ENCODE measurements at places on chromosomes 5 and 9.

- peak; percentile 53 for DNase-seq
These were observed 67.8 kb downstream of the JAK2 start for GRCh38 chr9:5052838-5053237.

GRCh38 chr9:126592461-126592860, 21.3 kb upstream of the LMX1B start:
- DNase-seq: no peak

- no peak for DNase-seq
These were observed 30.0 kb downstream of the FAXDC2 start for GRCh38 chr5:154820383-154820782.

DNA sequence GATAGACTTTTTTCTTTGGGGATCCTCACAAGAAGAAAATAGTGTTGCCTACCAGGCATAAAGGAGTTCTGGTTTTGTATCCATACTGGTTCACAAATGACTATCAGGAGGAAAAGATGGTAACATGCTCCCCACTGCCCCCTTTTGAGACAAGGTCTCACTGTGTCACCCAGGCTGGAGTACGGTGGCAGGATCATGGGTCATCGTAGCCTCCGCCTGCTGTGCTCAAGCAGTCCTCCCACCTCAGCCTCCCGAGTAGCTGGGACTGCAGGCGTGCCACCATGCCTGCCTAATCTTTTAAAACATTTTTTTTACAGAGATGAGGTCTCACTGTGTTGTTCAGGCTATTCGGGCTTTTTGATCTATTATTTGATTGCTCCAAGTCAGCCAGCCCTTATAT, 99.3 kb downstream of the TRIO start:
- no peak for DNase-seq

DNA sequence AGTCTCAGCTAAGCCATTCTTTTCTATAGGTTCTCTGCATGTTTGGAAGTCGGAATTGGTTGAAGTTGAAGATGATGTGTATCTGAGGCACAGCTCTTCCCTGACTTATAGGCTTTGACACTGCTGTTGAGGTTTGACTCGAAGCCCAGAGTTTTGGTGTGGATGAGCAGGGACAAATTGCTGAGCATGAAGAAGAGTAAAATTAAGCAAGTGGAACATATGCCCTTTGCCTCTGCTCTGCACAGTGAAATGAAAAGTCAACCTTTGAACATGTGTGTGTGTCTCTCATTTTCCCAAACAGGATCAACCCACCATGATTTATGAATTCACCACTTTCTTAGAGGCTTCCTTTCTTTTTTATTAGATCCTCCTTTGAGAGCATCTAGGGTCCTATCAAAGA, 8.5 kb downstream of the HMHB1 start:
- no peak for DNase-seq

DNA sequence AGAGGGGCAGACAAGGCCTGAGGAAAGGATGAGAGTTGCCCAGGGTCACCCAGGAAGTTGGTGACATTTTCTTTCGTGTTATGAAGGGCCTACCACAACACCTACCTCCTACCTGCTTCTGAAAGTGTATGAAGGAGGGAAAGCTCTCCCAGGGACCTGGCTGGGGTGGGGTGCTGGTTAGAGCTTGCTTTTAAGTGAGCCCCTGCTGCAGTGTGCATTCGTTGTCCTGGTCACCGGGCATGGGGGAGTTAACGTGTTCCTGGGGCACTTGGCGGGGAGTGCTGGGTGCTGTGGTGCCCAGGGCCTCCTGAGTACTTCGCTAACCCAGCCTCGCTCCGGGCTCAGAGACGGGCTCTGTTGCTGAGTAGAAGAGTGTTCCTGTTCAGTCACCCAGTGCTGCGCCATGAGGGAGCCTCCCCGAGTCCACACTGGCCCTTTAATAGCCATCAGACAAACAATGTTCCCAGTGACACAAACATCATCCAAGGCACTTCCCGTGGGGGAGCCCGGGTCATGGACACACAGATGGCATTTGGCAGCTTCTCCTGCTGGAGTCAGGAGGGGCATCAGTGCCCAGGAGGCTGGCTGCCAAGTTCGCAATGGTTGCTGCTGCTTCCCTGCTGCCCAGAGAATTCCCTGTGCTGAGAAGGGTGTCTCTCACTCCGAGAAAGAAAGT, 85.7 kb downstream of the AMBP start:
- no peak for DNase-seq

DNA sequence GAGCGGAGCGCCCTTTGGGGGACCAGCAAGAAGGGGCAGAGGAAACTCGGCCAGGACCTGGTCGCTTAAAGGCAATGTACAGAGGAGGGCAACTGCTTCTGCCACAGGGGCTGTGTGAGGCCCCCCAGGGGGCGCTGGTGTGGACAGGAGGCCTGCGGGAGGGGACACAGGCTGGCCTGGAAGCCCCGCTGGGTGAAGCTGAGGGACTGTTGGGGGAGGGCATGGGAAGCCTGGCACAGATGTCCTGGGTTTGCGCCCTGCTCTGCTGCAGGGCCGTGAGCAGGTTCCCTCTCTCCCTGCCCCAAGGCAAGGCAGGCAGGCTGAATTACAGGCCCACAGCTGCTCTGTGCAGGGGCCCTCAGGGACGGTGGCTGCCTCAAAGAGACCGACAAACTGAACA, 5.4 kb downstream of the MED22 start:
- no peak for DNase-seq

DNA sequence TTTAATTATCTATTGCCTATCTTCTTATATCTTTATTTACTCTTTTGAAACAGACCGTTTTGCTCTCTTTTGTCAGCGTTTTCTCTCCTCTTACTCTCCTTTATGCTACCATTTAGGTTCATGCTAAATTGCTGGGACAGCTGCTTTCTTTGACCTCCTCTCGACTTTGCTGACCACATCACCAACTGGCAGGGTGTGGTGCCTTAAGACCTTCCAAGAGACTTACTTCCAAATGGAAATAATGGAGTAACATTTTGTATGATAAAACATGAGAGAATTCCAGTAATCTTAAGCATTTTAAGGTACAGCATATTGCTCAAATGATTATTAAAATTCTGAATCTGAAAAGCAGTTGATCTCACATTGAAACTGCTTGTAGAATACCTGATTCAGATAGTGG, 71.5 kb upstream of the MEF2C start:
- no peak for DNase-seq

DNA sequence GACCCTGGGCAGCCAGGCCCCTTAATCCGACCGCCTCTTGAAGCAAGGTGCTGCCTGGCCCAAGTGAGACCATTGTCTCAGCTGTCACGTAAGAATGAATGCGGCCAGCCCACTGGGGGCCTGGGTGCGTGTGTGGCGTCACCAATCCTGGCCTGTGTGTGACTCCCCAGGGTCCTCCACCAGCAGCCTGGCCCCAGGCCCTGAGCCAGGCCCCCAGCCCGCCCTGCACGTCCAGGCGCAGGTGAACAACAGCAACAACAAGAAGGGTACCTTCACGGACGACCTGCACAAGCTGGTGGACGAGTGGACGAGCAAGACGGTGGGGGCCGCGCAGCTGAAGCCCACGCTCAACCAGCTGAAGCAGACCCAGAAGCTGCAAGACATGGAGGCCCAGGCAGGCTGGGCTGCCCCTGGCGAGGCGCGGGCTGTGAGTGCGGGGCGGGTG, 124.2 kb downstream of the WNK2 start:
- no peak for DNase-seq

DNA sequence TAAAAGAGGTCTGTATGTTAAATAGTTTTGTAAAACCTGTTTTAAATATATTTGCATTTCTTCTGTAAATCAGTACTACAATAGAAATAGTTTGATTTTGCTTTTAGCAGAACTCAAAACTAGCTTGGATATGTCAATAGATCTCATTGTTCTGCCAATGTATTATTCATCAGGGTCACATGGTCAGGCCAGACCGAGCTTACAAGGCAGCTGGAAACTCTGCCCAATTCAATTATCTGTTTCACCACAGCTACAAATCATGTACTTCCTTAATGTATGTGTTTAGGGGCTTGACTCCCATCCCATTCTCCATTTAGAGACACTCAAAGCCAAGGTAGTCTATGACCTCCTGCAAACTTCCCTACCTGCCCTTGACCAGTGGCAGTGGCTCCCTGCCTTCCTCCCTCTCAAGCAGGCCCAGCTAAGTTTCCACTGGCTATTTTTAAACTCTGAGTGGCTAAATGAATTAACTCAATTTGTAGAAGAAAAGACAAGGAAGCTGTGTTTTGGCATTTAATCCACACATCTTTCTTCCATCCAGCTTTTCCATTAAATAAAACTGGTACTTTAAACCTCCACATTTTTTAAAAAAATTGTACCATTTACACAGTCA, 46.4 kb upstream of the SELENOP start:
- DNase-seq: no peak

DNA sequence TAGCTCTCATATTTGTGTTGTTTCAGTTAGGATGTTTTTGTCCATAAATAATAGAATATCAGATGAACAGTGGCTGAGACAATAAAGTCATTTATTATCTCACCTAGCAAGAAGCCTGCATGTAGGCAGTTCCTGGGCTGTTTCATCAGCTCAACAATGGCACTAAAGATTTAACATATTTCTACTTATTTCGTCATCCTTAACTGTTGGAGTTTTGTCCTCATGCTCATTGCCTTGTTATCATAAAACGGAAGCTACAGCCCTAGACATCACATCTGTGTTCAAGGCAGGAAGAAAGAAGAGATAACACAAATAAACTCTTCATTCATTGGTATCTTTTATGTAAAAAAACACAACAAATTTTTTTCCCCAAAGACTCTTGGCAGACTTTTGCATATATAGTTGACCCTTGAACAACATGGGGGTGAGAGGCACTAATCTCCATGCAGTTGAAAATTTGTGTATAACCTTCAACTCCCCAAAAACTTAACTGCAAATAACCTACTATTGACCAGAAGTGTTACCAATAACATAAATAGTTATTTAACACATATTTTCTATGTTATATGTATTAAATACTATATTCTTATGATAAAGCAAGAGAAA, 277.2 kb upstream of the ADRA1B start:
- DNase-seq: peak; percentile 67

GRCh38 chr5:100777680-100778300, 125.3 kb downstream of the ST8SIA4 start:
- DNase-seq: peak; percentile 85

DNA sequence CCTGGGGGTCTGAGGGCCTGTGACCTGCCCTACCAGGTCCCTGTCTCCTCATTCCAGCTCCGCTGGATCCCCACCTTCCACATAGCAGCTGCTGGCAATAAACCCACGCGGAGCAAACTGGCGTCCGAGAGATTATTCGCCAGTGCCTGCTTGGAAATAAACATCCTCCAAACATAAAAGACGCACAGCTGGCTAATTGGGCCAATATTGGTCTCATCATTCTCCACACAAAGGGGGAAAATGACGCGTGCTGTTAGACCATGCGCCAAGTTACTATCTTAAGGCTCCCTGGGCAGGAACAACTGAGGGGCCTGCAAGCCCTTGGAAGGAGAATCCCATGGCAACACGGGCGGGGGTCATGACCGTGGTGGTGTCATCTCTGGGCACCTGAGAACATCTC, 73.3 kb upstream of the SARDH start:
- no peak for DNase-seq

- no peak for DNase-seq
These were observed 10.0 kb upstream of the P4HA2 start for GRCh38 chr5:132237670-132238069.

DNA sequence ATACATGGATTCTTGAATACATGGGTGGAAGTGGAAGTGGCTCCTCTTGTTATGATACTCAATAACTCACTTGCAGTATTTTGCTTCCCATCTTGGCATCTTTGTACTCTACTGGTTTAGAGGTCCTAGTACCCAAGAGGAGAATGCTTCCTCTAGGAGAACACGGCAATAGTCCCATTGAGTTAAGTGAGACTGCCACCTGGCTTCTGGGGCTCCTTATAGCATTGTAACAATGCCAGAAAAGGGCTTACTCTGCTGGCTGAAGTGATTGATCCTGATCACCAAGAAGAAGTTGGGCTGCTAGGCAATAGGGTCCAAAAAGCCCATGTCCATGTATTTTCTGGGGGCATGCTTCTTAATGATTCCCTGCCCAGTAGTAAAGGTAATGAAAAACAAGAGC, 627.6 kb upstream of the SGCD start:
- DNase-seq: no peak

GRCh38 chr9:124077915-124078572, 66.5 kb downstream of the LHX2 start:
- peak; percentile 9 for DNase-seq

DNA sequence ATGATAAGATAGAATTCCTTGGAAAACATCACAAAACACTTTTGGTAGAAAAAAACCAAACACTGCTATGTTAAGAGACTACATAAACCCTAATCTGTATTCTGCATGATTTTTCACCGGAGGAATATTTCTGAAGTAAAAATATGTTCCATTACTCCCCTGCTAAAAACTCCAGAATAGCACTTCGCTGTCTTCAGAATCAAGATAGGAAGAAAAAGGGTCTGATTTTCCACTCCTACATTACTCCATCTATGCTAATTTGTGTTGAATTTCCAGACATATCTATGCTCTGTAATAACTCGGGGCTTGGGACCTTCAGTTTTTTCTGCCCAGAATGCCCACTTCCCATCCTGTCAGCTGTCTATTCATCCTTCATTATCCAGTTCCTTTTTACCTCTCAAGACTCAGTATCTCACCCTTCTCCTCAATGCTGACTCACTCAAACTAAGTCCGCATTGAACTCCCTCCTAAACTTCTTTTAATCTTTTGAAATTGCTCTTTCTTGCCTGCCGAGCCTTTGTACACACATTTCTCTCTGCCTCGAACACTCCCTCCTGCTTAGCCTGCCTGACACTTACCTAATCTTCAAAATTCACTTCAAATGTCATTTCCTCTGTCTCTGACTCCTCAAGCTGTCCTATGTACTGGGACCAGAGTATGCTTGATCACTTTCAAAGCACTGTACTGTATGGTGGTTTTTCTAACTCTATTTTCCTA, 171.0 kb downstream of the ARRDC3 start:
- DNase-seq: peak; percentile 44

DNA sequence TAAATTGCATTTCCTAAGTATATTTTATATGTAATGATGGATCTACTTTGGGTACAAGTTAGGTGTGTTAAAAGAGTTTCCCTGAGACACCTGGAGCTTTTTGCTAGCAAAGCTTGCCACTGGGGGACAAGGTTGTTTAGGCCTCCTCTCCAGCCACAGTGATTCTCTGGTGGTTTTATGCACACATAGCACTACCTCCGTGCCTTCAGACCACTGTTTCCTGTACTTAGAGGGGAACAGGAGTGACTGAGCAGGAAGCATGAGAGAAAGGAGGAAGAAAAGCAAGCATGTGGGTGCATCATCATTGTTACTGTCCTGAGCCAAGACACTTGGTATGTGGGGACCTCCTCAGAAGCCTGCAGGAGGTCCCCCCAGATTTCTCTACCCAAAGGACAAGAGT, 272.1 kb downstream of the RASEF start:
- DNase-seq: no peak

DNA sequence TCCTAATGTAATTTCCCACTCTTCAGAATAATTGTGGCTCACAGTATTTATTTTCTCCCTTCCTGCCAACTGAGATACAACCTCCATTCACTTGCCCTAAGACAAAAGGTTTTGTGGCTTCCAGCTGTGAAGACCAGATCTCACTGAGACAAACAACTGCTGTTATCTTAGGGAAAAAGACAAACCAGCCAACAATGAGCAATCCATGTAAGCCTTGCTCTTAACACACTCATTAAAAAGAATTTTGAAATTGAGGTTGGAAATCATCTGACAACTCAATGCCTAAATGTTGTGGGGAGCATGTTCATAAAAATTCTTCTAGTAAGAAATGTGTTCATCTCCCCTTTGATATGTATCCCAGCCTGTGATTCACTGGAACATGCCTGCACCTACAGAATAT, 132.9 kb downstream of the ADAMTSL1 start:
- DNase-seq: peak; percentile 59

- peak; percentile 9 for DNase-seq
These were observed 1.7 kb downstream of the CCNG1 start for GRCh38 chr5:163439092-163439425.
